T-helper 17 cell (primary cell): ENCODE measurements at places on chromosomes 12 and 14.

DNA sequence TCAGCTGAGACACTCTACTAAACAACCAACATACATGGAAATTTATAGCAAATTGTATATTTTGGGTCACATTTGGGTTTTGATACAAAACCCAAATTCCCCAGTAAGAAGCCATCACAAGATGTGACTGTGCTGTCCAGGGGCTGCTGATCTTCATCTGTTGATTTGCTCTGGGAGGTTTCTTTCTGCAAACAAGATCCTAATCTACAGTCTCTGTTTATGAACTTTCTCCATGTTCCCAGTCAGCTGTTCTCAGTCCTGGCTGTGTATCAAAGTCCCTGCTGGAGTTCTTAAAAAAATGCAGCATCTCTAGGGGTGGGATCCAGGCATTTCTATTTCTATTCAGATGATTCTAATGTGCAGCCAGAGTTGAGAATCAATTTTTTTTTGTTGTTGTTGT, 85.1 kb downstream of the ATP23 start:
- DNase-seq: no peak

- no peak for DNase-seq
Measured at GRCh38 chr14:105420101-105420973, 710 bp downstream of the MTA1 start.

- DNase-seq: no peak
Measured at GRCh38 chr12:6280053-6280469, 30.4 kb upstream of the PLEKHG6 start.

DNA sequence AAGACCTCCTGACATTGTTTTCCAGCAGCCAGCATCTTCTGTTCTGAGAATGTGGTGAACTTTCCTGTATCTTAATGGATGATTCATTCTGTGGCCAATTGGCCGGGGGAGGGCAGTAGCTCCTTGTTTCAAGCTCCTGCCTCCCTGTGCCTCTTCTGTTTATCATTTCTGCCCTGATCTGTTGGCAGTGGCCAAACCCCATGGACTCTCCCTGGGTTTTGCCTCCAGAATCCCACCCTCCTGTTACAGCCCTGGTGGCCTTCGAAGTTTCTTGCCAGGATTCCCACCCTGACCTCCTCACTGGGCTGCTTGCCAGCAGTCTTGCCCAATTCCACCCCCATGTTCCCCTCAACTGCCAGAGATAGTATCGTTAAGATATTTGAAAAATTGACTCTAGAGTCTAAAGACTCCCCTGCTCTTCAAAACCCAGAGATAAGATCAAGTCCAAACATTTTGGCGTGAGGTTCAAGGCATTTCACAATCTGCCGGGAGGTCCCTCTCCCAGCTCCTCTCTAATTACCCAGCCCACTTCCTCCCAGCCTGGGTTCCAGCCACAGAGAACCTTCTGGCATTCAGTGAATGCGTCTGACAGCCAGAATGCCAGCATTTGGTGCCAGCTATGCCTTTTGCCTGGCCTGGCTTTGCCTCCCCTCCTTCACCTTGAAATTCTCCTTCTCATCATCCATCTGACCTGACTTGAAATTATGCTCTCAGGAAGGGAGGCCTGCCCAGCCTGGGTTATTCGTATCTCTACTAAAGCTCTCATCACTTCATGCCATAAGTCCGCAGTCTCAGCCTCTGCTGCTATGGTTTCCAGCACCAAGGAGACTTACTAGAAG, 37.7 kb upstream of the TXNRD1 start:
- no peak for DNase-seq

- no peak for DNase-seq
Measured at GRCh38 chr14:50100805-50101204, 15.6 kb downstream of the VCPKMT start.

- DNase-seq: no peak
Measured at GRCh38 chr12:50082644-50083043, 2.5 kb upstream of the SMARCD1 start.

DNA sequence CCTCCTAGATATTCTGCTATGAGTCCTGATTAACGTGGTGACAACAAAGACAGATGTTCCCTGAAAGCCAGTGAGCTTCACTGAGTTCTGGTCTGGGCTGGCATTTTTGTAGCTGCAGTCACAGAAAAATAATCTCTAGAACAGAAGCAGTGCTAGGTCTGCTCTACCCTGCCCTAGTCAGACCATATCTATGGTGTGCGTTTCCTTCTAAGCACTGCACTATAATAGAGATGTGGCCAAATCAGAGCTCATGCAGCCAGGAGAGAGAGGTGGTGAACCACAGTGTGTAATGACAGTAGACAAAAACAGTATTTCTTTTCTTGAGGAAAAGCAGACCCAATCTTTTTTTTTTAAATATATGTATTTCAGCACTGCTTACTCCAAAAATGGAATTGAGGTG, 76.3 kb downstream of the CMAS start:
- DNase-seq: no peak

DNA sequence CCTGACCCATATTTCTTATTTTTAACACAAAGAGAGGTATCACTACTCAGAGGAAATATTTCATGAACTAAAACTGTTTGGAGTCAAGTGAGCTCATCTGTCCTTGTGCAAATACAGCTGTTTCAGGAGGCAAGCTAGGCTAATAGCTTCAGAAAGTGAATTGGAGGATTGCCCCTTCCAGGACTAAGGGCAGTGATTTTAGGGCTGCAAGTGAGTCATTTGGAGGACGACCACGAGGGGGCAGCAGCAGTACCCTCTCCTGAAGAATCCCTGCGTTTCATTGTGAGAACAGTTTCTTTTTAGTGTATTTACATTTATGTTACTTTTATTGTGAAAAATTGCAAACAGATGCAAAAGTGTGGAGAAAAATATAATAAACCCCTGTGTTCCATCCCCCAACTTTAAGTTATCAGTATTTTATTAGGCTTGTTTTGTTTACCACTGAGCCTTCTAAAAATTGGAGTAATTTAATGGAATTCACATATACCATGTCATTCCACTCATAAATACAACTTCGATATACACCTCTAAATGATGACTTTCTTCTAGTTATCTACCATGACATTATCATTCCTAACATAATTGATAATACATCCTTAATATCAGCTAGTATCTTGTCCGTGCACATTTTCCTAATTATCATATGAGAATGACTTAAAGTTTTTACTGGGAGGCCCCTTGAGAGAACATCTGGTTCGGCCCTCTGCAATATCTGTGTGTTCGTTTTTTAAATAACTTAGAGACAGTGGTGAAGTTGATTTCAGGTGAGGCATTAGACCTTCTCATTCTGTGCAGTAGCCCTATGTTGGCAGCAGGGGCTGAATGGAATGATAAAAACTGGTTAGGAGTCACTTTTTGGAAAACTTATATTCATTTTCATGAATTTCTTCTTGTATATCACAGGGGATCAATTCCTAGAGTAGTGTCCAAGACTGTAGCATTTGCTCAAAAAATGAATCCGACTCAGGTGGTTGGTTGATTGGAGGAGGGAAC, 13.7 kb downstream of the FOXJ2 start:
- DNase-seq: peak; percentile 67

- DNase-seq: no peak
Measured at GRCh38 chr14:68789821-68790643, 2.8 kb downstream of the ZFP36L1 start.

GRCh38 chr12:51960890-51961289, 9.4 kb downstream of the ACVR1B start:
- no peak for DNase-seq

DNA sequence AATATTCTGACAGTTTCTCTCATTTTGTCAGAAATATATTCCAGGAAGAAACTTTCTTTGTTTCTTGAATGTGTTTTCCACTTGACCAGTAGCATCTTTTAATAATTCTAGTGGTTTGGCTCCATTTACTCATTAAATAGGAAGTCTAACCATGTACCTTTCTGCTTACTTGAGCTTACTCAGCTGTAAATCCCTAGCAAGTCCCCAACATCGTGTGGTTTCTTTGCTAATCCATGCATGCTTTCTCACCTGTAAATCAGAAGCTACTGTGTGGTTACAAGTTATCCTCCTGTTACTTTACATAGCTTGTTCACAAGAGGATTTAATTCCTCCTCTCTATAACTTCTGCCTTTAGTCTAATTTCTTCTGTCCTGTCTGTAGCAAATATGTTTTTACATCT, 227.7 kb downstream of the FSCB start:
- DNase-seq: no peak

DNA sequence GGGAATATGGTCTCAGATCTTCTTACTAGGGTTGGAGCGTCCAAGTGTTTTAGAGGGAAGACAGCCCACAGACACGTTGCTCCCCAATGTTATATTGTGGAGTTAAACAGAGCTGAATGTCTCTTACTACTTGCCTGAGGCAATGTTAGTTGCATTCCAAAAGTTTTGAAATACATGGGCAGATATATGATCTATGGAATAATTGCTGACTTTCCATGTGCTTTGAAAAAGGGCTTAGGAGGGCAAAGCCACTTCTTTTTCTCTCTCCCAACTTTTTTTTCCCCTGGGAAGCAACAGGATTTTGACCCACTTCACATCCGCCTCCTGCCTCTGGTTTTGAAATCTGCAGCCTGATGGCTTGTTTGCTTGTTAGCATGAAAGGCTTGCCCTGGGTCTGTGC, 33.7 kb upstream of the PAX9 start:
- no peak for DNase-seq

DNA sequence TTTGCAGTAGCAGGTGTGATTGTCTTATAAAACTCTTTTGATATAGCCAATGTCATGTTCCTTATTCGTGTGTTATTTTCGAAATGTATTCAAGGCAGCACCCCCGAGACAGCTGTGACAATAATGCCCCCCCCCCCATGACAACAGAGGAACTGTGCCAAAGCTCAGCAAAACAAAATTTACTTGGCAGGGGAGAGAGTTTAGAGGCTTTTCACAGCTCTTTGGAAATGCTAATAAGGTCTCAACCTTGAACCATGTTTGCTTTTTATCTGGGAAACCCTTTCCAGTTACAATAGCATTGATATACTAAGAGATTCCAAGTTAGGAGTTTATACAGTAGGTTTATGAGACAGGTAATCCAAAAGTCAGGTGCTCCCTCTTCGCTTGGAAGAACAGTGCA, 56.4 kb upstream of the USP44 start:
- DNase-seq: no peak

DNA sequence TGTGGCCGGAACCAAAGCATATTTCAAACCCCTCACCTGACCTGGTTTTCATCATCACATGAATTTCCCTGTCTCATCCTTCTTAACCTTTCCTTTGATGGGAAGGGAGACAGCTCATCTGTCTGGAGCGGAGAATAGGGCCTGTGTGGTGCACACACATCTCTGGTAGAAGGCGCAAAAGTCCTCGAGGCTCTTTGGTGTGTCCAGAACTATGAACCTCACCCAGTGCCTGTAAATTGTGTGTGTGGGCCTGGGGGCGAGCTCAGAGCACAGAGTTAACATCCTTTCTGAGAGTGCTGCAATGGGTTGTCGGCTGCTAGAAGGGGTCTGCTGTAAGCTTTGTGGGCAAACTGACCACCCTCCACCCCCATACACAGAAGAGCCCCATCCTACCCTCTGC, 749 bp downstream of the GALNT6 start:
- DNase-seq: no peak

DNA sequence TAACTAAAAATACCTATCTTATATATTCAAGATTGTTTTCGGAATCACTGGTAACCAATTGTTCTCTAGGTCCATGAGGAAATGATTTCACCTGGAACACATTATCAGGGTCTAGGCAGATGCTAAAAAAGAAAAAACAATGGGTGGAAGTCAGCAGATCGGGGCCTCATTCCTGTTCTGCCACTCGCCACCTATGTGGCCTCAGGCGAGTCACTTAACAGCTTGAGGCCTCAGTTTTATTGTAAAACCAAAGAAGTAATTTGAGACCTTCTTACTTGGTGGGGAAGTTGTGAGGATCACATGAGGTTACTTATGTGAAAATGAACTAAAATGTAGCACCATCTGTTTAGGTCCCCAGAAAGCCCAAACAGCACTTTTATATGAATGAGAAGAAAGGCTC, 6.2 kb upstream of the RNASE10 start:
- no peak for DNase-seq

- no peak for DNase-seq
Measured at GRCh38 chr14:89121968-89122620, 294.9 kb downstream of the FOXN3 start.

DNA sequence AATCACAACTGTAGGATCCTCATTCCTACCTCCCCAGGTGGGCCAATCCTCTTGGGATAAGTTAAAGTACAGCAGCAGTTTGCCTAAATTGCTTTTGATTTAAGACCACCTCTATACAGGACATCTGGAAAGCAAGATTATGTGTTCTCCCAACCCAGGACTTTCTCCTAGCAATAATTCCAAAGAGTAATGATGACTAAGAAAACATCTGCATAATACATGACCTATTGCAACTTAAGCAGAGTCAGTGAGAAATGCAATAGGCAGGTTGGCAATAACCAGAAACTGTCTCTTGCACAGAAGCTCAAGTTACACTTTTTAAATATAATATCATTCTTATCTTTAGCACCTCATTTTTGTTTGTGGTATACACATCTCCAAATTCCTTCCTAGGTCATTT, 275.4 kb downstream of the TRHDE start:
- DNase-seq: no peak

DNA sequence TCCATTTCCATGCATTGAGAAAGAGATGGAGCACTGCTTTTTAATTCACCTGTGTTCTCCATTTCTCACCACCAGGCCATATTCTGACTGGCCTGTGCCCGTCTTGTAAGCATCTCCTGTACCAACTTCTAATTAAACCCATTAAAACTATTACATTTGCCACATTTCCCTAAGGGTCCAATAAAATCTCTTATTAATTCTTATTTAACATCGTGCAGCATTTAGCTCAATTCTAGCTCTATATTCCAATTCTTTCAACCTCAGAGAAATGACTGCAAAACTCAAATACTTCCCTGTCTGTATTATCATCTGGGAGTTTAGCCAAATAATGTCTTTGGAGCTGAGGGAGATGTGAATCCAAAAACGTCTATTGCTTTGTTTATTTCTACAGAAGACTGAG, 495.4 kb upstream of the TMEM132C start:
- DNase-seq: no peak

DNA sequence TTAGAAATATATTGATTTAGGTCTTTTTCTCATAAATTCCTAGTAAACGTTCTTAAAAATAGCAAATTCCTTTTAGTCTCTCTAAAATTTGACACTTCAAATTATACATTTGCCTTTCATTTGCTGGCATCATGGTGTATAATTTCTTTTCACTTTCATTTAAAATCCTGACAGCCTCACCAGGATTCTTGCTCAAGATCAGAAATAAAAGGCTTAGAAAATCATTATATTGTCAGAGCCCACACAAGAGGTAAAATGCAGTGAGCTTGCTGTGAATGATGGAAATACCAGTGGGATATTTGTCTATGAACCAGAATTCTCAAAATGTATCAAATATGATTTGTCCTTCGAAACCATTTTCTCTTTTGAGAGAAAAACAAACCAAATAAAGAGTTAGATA, 78.2 kb upstream of the PIK3C2G start:
- no peak for DNase-seq

- no peak for DNase-seq
Measured at GRCh38 chr12:49255857-49256637, 8.8 kb upstream of the TUBA1C start.

DNA sequence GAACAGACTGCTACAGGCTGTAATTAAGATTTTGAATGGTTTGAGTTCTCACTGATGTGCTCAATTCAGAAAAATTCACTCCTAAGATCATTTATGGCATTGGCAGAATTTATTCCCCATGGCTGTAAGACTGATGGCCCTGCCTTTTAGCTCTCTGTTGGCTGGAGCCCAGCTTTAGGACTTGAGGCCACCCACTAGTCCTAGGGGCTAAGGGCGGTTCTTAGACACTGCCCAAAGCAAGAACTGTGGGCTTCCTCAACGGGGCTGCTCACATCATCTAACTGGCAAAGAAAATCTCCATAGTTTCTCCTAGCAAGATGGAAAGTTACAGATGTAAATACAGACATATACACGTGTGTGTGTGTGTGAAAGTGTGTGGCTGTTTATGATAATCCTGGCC, 3.4 kb upstream of the CCER1 start:
- DNase-seq: no peak
